ENCODE measurements at places on chromosomes 11 and 22. TPM values are rescaled to one million over a fixed set of nuclear protein-coding genes. Genes with fewer than 3 reads are reported as not detected.

SYT7 gene
- polyA plus RNA-seq: 5.0 TPM

HORMAD2 gene
- polyA plus RNA-seq: not detected

OR52I1 gene
- polyA plus RNA-seq: 0.10 TPM

SMIM35 gene
- 0.10 TPM for polyA plus RNA-seq

FOLR1 gene
- polyA plus RNA-seq: 59.1 TPM

PANX3 gene
- polyA plus RNA-seq: not detected

SUSD2 gene
- 16.8 TPM for polyA plus RNA-seq

DNAJB7 gene
- polyA plus RNA-seq: 0.99 TPM

TRIM29 gene
- polyA plus RNA-seq: 1.7 TPM

BDNF gene
- polyA plus RNA-seq: 1.5 TPM

APOL6 gene
- polyA plus RNA-seq: 4.0 TPM

MMP7 gene
- 29.0 TPM for polyA plus RNA-seq

CASP4 gene
- polyA plus RNA-seq: 18.5 TPM

TUBA8 gene
- polyA plus RNA-seq: 3.7 TPM

NCAM1 gene
- polyA plus RNA-seq: 64.4 TPM

RASD2 gene
- 2.6 TPM for polyA plus RNA-seq

OR6T1 gene
- not detected for polyA plus RNA-seq

ATG13 gene
- polyA plus RNA-seq: 79.8 TPM

CABP7 gene
- polyA plus RNA-seq: 0.11 TPM

KCNQ1OT1 gene
- polyA plus RNA-seq: 2.3 TPM

MMP12 gene
- 4.7 TPM for polyA plus RNA-seq

OR10A2 gene
- 0.09 TPM for polyA plus RNA-seq

TTC36 gene
- 2.6 TPM for polyA plus RNA-seq

SRSF8 gene
- polyA plus RNA-seq: 55.3 TPM

VPS11 gene
- 57.7 TPM for polyA plus RNA-seq

LRRC56 gene
- 5.4 TPM for polyA plus RNA-seq

OR10D3 gene
- polyA plus RNA-seq: not detected

CALCA gene
- polyA plus RNA-seq: 13.3 TPM

SLC1A2 gene
- 0.52 TPM for polyA plus RNA-seq

ACTN3 gene
- polyA plus RNA-seq: 0.32 TPM

All from renal pelvis (tissue), 12 donors.